Activated T-cell treated with anti-CD3 and anti-CD28 coated beads, Interleukin-2, amount 50 U/mL, for 48 hours (primary cell): ENCODE measurements at places on chromosomes 5 and 9.

- DNase-seq = no peak
These were observed at the start of gene IFNW1 for GRCh38 chr9:21141427-21141882. Gene IFNW1 (minus strand): TSS chr9:21141832. CDS start chr9:21141570, 262 bp downstream.

- DNase-seq = no peak
These were observed 218.2 kb upstream of the NUDT12 start for GRCh38 chr5:103780794-103781193.

DNA sequence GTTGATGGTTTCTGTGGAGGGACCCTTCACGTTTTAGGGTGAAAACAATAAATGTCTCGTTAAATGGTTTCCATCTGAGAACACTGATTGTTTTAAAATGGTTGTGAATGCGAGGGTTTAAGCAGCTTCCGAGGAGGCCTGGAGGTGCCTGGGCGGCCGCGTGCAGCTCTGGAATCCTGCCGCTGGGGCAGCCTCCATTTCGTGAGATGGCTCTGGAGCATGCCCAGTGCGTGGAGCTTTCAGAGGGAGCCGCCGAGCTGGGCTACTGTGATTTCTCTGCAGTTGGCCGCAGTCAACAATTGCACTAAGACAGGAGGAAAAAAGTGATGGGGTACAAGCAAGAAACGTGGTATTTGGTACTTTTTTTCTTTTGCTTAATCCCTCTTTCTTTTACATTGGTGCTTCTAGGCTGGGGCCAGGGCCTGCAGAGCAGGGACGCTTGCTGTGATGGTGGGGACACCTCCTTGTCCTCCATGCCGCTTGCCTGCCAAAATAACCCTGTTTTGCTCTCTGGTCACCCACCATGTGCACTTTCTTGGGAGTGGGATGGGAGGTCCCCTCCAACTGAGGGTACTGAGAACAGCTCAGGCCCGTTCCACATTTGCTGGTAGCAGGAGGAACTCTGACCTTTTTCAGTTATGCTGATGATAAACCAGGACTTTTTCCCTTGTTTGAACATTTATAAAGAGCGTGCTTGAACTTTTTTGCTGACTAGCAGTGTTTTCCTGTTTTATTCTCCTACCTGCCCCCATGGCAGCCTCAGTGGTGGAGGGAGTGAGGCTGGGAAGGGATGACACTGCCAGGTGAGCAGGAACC, 47.1 kb downstream of the EHMT1 start:
- DNase-seq = no peak

GRCh38 chr5:15452781-15453180, 47.2 kb upstream of the FBXL7 start:
- DNase-seq = no peak

DNA sequence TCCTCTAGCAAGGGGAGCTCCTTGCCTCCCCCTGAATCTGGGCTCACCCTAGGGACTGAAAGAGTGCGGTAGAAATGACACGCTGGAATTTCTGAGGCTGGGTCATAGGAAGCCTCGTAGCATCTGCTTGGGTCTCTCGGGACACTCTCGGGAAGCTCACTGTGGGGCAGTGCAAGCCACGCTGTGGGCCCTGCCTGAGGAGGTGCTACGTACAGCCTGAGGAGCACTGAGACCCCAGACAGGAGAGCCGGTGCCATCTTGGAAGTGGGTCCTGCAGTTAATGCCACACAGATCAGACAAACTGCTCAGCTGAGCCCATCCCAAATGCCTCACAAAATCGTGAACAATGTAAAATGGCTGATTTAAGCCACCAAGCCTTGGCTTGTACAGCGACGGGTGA, 1.8 kb downstream of the MRPL36 start:
- no peak for DNase-seq

- no peak for DNase-seq
These were observed 34.7 kb downstream of the SLC6A7 start for GRCh38 chr5:150224483-150225027.

- no peak for DNase-seq
These were observed 636.3 kb downstream of the GABRG2 start for GRCh38 chr5:162703914-162704313.

- no peak for DNase-seq
These were observed 46.5 kb downstream of the SLC44A1 start for GRCh38 chr9:105290954-105291353.

DNA sequence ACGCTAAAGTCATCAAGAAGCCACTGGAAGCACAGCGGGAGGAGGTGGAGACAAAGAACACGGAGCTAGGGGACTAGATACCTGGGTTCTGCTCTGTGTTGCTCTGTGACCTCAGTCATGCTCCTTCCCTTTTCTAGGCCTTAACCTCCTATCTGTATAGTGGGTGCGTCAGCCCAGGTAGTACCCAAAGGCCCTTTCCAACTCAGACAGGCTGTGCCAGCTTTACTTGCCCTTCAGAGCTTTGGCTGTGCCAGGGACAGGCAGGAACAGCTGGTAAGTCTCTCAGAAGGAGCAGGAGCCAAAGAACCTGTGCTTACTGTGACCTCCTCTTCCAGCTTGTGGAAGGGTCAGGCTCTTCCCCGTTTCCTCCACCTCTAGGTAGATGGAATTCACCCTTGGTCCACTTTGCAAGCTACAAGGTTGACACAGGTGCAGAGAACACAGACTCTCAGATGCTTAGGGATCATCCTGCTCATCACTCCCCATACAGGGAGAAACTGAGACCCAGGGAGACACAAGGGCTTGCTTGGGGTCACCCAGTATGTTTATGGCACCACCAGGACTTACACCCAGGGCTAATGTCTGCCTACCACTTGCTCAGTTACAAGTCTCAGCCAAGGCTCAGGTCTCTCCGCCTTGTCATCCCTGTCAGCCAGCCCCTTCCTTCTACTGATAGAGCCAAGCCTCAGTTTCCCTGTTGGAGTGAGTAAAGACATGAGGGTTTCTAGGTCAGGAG, 1.7 kb downstream of the CCDC69 start:
- DNase-seq = no peak

DNA sequence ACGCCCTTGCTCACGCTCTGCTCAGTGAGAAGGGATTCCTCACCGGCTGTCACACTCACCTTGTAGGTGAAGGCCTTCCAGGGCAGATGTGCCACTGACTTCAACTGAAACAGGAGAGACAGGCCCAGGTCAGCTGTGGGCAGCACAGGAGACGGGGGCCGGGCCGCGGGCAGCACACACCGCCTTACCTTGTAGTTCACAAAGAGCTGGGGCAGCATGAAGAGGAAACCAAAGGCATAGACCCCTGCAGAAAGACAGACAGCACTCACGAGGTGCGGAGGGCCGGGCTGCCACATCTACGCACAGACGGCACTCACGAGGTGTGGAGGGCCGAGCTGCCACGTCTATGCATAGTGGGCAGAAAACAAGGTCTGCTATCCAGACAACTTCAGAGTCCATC, 23.3 kb downstream of the CLPTM1L start:
- no peak for DNase-seq

GRCh38 chr5:154384480-154385235, 61.1 kb upstream of the SAP30L start:
- no peak for DNase-seq

DNA sequence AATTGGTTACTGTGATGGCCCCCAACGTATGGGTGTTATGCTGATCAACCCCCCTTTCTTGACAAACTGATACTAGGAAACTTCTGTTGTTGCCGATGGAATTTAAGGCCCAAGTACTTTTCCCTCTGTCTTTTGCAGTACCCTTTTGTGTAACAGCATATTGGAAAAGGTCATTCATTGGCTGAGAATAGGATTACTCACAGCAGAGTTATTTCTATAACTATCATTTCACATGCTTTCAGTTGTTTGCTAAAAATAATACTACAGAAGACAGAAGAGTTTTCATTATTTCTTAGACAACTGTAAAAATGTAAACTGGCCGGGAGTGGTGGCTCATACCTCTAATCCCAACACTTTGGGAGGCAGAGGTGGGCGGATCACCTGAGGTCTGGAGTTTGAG, 329.5 kb downstream of the KIAA0825 start:
- no peak for DNase-seq

DNA sequence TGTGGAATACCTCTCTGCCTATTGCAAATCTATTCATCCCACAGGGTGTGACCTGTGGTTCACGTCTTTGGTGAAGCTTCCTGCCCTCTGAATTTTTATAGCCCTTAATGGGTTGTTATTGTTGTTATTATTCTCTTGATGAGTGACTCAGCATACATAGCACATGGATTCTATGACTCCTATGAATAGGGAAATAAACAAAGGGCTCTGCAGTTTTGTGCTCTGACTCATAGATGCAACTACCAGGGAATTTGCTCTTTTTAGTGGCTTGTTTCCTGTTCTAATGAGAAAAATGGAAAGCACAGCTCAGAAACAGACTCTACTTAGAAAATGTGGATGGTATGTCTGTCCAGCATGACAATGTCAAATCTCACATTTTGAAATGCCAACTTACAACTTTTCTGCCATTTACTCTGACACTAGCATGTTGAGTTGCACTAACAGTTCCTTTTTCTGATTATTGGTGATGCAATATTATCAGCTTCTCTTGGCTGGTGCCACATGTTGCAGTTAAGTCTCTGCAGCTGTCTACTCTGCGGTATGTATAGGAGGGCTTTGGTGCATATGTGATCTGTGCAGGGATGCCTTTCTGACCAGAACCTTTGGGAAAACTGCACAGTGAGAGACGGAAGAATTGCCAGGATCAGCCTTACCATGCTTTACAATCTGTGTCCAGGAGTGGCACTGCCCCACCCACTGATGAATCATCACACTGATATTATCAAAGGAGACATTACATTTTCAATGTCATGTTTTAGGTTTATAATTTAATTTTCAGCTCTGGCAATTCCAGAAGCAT, 996.4 kb upstream of the WWC1 start:
- DNase-seq = no peak

DNA sequence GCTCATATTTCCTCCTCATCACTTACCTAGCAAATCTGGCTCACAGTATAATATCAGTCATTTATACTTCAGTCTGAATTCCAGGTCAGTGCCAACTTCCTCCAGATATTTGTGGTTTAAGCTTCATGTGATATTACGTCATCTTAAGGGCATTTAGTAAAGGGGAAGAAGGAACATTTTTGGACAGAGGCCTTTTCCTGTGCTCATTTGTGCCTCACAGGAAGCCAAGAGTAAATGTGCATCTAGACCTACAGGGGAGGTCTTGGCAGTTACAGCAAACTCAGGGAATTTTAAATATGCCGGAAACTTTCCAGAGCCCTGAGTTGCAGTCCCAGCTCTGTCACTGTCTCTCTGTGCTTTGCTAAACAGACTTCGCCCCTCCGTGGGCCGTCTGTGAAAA, 12.3 kb upstream of the KCNIP1 start:
- no peak for DNase-seq

- no peak for DNase-seq
These were observed 66.9 kb downstream of the SLC44A1 start for GRCh38 chr9:105311306-105311705.

GRCh38 chr5:65418661-65419060, 63.1 kb downstream of the ADAMTS6 start:
- DNase-seq = no peak

DNA sequence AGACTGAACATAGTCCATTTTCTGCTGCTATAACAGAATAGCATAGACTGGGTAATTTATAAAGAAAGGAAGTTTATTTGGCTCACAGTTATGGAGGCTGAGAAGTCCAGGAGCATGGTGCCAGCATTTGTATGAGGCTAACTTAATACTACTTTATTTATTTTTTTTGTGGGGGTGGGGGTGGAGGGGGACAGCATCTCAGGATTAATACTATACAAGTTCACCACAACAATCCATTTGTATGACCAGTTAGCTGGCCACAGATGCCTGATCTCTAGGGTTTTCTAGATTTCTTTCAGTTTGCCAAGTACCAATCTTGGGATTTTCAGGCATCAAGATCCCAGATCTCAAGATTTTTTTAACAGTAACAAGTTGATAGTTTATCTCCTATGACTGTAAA, 20.3 kb downstream of the ANGPTL2 start:
- no peak for DNase-seq

- DNase-seq = no peak
These were observed 1.2 kb upstream of the MEGF9 start for GRCh38 chr9:120715389-120715924.

DNA sequence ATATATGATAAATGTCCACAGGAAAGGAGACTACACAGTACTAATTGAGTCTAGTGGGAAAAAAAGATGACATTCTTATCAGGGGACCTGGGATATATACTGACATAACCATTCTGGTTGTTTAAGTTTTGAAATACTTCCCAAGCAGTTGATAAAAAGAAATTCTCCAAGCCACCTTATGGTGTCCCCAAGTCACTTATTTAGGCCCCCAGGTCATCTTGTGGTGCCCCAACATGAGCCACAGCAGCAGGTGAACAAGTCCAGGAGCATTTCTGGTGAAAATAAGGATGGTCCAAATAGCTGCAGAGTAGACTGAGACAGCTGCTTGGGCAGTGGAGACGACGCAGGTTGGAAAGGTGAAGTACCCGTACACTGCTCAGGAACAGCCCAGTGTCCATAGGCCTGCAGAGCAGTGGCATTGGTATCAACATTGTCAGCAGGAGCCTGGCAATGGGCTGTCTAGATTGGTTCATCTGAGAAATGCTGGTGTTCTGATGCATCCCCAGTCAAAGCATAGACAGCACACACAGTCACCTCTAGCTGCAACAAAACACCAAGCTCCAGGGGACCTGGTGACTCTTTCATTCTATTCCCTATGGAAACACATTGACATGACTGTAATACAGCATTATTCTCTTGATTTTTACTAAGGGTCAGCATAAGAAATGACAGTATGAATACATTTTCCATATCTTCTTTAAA, 430.6 kb downstream of the NR2F1-AS1 start:
- no peak for DNase-seq

DNA sequence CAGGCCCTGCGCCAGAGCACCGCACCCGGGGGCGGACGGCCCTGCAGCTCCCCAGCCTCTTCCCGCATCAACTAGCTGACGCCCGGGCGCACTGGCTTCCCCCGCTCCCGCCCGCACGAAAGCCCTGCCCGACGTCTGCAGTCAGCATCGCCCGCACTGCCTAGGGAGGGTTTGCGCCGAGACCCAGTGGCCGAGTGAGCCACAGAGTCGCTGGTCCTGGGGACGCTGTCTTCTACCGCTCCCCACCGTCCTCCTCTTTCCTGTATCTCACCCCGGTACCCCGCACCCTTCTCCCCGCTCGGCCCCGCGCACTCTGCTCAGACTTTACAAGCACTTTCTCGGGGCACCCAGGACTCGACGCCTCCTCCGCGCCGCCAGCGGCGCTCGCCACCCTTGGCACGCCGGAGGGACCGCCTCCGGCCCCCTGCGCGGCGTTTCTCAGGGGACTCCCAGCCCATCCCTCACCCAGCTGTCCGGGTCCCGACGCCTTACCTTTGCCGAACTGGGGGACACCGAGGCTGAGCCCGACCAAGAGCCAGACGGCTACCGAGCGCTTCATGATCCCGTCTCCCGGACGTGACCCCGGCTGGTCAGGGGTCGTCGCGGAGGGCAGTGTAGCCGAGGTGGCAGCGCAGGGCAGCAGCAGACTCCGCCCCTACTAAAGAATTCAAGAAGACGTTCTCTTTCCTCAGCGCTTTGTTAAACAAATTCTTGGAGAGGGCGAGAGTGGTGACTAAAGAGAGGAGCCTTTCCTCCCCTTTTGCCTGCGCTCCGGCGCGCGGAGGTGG, 670 bp downstream of the EDIL3 start:
- DNase-seq = no peak

DNA sequence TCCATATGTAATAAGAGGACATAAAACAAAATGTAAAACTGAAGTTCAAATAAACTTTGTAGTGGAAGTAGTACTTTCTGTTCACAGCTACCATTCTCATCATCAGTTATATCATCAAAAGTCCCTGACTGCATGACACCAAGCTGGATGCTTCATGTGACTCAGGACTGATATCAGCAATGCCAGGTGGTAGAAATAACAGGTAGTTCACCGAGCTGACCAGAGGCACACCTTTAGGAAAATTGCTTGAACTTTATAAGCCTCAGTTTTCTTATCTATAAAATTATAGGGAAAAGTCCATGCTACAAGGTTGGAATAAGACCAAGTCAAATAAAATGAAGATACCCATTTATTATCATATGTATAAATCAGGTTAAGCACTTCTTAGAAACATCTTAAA, 124.9 kb upstream of the PTGER4 start:
- DNase-seq = no peak
